Activated CD4-positive, alpha-beta T cell treated with anti-CD3 and anti-CD28 coated beads, Interleukin-2, amount 10 ng/mL, durations not matched to agents 24 days and 14 days (primary cell): ENCODE measurements at places on chromosomes 4 and X. TPM values are rescaled to one million over a fixed set of nuclear protein-coding genes. Genes with fewer than 3 reads are reported as not detected.

DNA sequence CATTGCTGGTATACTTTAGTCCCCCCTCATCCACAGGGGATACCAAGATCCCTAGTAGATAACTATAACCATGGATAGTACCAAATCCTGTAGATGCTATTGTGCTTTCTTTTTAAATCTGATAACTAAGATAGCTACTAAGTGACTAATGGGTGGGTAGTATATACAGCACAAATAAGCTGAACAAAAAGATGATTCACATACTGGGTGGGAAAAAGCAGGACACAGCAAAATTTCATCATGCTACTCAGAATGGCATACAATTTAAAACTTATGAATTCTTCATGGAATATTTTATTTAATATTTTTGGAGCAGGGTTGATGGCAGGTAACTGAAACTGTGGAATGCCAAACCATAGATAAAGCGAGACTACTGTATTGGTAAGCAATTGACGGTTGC lies 161.6 kb downstream of the IL15 start:
- H3K27ac ChIP-seq, result no peak overlapping the region
- no peaks in the 10 kb centered on the region for H3K4me1 ChIP-seq
- no peaks in the 10 kb centered on the region for H3K36me3 ChIP-seq
- no peak for DNase-seq
- H3K4me3 ChIP-seq, result no peak overlapping the region

- H3K27me3 ChIP-seq, result no peaks in the 10 kb centered on the region
- H3K4me1 ChIP-seq, result no peaks in the 10 kb centered on the region
- H3K4me3 ChIP-seq, result no peak overlapping the region
- no peaks in the 10 kb centered on the region for H3K36me3 ChIP-seq
- DNase-seq, result no peak
These were observed 43.3 kb upstream of the STAG2 start for GRCh38 chrX:123918106-123918721.

- no peak for DNase-seq
- no peaks in the 10 kb centered on the region for H3K36me3 ChIP-seq
- H3K4me3 ChIP-seq, result no peak overlapping the region
These were observed 398.2 kb upstream of the SPANXN1 start for GRCh38 chrX:144849141-144849540.

- DNase-seq, result peak; percentile 72
- no peaks in the 10 kb centered on the region for H3K36me3 ChIP-seq
- H3K27me3 ChIP-seq, result no peaks in the 10 kb centered on the region
- H3K4me1 ChIP-seq, result peaks cover 13% of the 10 kb centered on the region
- H3K27ac ChIP-seq, result peak overlapping the region; percentile 72
- H3K4me3 ChIP-seq, result peak overlapping the region; percentile 57
These were observed 23.6 kb upstream of the GRSF1 start for GRCh38 chr4:70863099-70863790.

CXCR3 gene
- total RNA-seq, result 34.5 and 35.2 TPM in 2 replicates

SHOX gene
- not detected in 2 replicates for total RNA-seq

PCDH18 gene
- not detected in 2 replicates for total RNA-seq

MAGEA9B gene
- not detected in 2 replicates for total RNA-seq
